Stimulated activated CD8-positive, alpha-beta memory T cell treated with anti-CD3 and anti-CD28 coated beads, Interleukin-15, amount 100 ng/mL, for 24 hours (primary cell): ENCODE measurements at places on chromosomes 6 and 20.

GRCh38 chr6:35392773-35393672 is 50.7 kb downstream of the PPARD start:
- DNase-seq = no peak

DNA sequence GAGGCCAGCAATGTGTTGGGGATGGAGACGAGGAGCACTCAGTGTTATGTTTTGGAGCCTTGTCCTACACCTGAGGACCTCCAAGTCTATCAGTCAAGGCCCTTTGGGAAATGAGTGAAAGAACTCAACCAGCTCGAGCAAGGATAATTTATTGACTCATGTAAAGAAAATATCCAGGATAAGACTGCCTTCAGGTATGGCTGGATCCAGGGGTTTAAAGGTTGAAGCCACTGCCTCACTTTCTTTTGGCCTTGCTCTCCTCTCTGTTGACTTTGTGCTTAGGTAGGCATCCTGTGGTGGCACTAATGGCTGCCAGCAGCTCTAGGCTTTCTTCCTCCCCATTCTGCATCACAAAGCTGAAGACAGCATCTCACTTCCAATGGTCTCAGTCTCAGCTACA is 66.3 kb upstream of the ZNFX1 start:
- DNase-seq = no peak

- no peak for DNase-seq
These were observed 257.4 kb downstream of the HTR1B start for GRCh38 chr6:77205936-77206335.

DNA sequence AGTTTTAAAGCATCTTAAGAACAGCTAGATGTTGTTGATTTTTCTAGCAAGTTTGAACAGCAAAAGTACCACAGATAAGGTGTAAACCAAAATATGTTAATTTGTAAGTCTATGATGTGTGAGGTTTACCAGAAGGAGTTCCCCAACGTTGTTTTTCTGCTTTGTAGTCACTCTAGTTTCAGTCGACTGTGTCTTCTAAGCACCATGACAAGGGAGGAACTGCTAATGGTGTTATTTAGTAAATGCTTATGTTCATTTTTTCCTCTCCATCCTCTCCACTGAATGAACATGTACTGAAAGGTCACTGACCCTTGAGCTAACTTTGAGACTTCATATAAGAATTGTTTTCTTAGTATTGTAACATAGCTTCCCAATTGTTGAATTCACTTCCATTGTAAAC is 3.0 kb downstream of the ENPP3 start:
- DNase-seq = no peak

DNA sequence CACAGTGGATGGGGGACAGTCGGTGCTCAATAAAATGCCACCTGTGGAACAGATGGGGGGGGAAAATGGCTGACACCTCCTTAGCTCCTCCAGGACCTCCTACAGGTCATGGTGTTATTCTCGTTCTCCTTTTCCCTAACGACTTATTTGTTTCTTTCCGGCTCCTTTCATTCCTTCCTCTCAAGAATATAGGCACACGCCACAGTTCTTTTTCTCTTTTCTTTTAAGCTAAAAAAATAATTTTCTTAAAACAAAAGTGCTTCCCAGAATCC is 1.4 kb upstream of the RNASET2 start:
- DNase-seq = no peak

- no peak for DNase-seq
These were observed 416 bp downstream of the RSPH4A start for GRCh38 chr6:116616737-116617053.

GRCh38 chr6:1131285-1132079 is 180.4 kb upstream of the FOXQ1 start:
- no peak for DNase-seq

DNA sequence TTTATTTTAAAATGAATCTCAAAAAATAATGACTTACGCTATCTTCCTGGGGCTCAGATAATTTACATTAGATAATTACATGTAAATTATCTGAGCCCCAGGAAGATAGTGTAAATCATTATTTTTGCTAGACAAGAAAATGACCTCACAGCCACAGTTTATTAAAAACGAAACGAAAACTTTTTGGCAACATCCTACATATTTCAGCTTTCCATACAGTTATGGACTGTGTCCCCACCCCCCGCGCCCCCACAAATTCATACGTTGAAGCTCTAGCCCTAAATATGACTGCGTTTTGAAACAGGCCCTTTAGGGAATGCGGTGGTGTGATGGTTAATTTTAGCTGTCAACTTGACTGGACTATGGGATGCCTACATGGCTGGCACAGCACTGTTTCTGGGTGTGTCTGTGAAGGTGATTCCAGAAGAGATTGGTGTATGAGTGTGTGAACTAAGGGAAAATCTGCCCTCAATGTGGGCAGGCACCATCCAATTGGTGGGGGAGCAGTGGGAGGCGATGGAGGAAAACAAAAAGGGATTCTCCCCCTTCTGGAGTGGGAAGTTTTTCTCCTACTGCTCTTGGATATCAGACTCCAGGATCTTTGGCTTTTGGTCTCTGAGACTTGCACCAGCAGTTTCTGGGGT is 52.6 kb downstream of the TRPC4AP start:
- DNase-seq = no peak

GRCh38 chr6:123803504-123804013 is at the start of gene NKAIN2:
Gene NKAIN2, plus strand, starts transcription at chr6:123803865.
- no peak for DNase-seq

DNA sequence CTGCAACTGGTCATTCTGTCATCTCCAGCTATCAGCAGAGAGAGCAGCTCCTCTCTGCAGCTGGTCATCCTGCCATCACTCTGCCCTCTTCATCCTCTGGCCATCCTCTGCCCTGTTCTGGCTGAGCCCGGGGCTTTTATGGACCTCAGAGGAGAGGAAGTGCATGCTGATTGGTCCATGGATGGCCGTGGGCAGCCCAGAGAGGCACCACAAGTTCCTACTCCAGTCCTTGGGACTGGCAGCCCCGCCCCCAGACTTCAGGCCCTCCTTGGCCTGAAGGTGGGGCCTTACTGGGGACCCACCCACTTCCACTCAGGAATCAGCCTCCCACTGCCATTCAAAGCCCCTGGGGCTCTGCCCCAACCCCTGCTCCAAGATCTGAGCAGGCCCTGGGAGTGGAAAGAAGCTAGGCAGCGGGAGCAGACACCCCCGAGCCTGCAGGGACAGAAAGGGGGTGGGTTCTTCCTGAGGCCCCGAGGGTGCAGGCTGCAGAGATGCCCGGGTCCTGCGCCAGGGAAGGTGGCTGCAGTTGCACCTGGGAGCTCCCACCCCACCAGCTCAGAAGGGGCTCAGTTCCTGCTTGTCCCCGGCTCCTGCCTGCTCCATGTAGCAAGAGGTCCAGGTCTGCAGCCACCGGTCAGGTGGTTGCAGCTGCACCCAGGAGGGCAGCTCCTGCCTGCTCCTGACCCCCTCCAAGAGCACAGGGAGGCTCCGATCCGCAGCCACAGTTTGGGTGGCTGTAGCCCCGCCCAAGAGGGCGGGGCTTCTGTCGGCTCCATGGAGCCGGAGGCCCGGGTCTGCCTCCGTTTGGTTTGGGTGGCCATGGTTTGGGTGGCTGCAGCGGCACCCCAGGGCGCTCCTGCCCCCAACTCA is 34.1 kb upstream of the HMGA1 start:
- DNase-seq = no peak

DNA sequence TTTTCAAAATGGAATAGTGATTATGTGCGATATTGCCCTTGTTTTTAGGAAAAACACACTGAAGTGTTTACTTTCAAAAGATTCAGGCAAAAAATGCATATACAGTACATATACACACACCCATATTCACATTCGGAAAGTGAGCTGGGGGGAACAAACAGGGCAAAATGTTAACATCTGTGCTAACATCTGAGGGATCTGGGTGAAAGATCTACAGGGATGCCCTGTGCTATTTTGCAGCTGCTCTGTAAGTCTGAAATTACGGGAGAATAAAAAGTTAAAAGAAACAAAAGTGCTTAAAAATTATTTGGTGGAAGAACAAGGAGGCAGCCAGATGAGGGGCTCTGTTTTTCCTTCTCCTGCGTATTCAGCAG is 860 bp downstream of the CST3 start:
- DNase-seq = no peak

- DNase-seq = no peak
These were observed 8.2 kb upstream of the TAF8 start for GRCh38 chr6:42042108-42042507.

DNA sequence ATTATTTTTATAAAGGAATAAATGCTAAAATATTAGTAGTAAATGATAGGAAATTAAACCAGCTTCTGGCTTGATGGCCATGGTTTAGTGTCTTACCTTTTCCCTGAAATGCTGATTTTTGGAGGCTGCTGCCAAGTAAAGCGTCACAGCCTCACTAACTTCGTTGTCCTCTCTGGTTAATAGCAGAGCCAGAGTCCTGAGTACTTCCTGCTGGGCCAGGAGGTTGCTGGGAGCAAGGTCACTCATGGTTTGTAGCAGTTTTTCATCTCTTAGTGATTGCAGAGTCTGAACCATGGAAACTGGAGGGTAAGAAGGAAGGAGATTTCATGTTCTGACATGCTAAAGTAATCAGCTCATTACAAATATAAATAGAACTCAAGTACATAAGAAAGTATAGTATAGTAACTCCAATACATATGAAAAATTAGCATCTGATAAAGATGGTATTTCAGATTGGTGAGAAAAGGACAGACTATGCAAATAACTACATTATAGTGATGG is 26.5 kb upstream of the ARMH2 start:
- DNase-seq = no peak

- no peak for DNase-seq
These were observed 14.0 kb downstream of the SMLR1 start for GRCh38 chr6:130841128-130841728.

DNA sequence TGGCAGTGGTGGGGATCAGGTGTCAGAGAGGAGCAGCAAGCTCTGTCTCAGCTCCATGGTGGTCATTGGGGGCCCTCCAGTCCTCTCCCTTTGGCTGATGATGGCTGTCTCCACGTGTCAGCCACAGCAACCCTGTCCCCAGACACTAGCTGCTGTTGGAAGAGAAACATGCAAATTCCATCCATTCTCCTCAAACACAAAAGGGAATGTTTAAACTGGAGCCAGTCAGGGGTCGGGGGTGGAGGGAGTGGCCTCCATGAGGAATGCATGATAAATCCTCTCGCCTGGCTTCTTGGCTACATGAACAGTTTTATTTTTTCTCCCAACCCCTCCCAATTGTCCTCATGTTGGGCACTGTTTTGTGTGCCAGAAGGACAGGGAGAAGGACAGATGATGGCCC is 86.4 kb downstream of the EDN3 start:
- DNase-seq = no peak

DNA sequence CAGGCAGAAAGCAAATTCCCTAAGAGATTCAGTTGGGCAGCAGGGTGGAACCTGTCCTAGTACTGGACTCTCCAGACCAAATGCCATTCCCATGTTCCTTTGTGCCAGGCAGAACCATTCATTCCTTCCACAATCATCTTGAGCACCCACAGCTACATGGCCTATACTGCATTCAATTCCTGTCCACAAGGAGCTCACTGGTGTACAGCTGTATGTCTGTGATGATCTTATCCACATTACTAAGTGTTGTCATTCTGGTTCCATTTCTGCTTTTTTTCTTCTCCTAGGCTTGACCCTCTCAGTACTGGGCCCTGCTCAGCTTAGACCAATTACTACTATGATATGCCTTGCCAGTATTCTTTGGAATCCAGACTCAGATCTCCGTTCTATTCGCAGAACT is 27.5 kb downstream of the MAN1A1 start:
- no peak for DNase-seq

DNA sequence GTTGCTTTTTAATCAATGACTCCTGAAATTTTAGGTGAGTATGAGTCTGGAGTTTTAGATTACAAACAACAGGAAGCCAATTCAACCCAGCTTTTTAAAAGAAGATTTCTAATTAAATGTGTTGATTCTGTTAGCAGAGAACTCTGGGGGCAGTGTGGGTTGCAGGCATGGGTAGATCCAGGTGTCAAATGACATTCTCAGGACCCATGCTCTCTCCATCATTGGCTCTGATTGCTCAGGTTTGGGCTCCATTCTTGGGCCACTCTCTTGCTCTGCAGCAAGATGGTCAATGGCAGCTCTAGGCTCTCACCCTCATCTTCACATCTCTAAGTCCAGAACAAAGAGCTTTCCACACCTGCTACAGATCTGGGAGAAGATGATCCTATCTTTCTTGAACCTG is 463.7 kb downstream of the PREX1 start:
- DNase-seq = no peak

DNA sequence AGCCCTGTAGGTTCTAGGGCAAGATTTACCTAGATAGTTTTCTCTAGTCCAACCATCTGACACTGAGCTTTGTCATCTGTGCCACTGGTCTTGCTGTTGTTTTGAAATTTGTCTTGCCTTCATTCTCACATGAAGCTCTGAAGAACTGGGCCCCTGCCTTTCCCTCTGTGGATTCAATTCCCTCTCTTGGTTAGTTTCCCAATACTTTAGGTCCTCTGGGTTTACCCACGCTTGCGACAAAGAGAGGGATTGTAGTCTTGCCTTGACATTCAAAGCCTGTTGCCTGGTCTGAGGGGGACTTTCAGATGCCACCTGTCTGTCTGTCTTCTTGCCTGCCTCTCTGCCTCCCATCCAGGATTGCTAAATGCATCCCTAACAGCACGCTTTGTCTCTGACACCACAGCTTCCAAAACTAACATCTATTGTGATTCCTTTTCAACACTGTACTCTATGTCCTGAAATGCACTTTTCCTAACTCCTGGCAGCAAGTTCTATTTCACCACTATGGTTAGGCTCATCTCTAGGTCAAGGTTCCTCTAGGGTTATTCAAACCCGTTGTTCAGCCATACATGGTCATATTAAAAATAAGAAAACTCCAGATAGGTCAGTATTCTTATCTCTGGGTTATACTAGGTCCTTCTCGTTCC is 25.5 kb upstream of the MANEA start:
- DNase-seq = no peak

GRCh38 chr6:19268718-19269117 is 568.5 kb upstream of the ID4 start:
- no peak for DNase-seq

GRCh38 chr6:34509782-34510181 is 43.9 kb downstream of the PACSIN1 start:
- DNase-seq = no peak

GRCh38 chr6:170057961-170058877 is 232.7 kb downstream of the DLL1 start:
- DNase-seq = no peak

DNA sequence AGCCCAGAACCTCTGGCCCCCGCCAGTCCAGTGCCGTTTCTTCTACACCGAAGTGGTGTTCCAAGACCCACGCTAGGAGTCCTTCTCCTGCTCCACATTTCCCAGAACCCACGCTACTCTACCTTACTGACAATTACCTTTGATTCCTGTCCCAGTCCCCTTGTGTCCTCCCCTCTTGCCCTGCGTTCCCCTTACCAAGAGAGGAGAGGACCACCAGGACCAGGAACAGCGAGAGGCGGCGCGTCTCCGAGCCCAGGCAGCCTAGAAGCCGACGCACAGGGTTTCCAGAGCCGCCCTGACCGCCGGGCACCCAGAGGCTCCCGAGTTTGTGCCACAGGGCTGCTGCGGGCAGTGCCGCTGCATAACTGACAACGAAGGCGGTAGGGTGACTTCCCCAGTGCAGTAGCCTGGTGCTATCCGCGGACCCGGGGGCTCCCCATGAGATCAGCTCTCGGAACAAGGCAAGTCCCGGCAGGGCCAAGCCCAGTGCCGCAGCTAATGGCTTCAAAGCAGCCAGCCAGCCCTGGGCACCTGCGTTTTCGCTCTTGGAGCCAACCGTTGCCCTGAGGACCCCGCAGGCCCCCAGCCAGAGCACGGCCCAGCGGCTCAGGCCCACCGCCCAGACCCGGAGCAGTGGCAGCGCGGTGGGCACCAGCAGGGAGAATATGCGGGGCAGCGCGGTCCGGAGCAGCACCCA is 512 bp downstream of the TAP1 start:
- no peak for DNase-seq
